ENCODE measurements at places on chromosomes 4 and X.

GRCh38 chr4:119105605-119106004 is 30.0 kb upstream of the MYOZ2 start:
- no peak for DNase-seq

DNA sequence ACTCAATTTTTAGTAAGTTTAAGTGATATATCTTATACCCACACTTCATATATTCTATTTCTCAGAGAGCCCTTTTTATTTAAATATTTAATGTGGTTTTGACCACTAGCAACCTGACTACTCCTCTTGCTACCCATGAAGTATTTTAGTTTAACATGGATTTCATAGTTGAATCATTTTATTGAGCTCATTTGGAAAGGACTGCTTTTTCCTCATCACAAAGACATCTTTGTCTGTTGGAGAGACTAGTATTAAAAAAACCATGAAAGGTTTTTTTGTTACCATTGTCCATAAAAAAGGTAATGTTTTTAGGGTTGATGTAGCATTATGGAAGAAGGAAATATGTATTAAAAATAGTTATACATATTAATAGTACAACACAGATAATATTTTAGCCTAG is 139.5 kb downstream of the RAPGEF2 start:
- DNase-seq, result no peak

DNA sequence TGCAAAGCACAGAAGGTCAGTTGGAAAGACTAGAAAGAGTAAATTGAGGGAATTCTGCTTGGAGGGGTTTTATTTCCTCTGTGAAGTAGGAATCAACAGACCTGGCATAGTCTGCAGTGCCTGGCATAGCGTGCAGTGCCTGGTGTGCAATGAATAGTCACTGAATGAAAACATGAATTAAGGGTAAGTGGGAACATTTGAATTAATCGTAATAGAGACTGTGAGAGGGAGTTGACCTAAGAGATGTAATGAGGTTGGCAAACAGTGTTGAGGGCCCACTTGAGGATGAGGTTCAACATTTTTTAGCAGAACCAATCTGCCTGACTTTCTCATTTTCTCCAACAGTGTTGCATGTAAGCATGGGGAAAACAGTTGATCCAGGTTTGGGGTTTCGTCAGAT is 377.2 kb upstream of the FTHL17 start:
- no peak for DNase-seq

- no peak for DNase-seq
Observed at GRCh38 chr4:113003841-113004240, 45.6 kb upstream of the ANK2 start.

- peak; percentile 64 for DNase-seq
Observed at GRCh38 chrX:118523920-118524319, 28.3 kb downstream of the DOCK11 start.

DNA sequence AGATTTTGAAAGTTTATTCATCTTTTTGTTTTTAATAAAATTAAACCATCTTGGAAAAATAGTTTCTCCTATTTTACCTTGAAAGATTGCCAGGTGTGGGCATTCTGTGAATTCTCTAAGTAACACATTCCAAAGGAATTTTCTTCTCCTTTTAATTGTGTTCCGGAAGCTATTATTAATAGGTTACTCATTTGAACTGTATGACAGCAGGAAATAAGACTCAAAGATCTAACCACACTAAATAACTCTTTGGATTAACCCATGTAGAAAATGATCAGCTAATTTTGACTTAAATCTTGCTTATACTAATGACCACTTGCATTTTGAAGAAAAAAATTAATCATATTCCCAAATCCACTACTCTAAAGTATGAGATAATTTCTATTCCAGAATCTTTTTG is 17.6 kb upstream of the CCNI start:
- no peak for DNase-seq

GRCh38 chrX:69179380-69179911 is 14.2 kb upstream of the PJA1 start:
- no peak for DNase-seq

- no peak for DNase-seq
Observed at GRCh38 chr4:13118633-13119032, 365.5 kb downstream of the RAB28 start.

GRCh38 chrX:37905436-37906147 is 58.2 kb upstream of the DYNLT3 start:
- no peak for DNase-seq

- DNase-seq, result no peak
Observed at GRCh38 chr4:88458104-88458740, 1.3 kb downstream of the HERC5 start.

- no peak for DNase-seq
Observed at GRCh38 chr4:118762155-118762554, 73.8 kb downstream of the SEC24D start.

DNA sequence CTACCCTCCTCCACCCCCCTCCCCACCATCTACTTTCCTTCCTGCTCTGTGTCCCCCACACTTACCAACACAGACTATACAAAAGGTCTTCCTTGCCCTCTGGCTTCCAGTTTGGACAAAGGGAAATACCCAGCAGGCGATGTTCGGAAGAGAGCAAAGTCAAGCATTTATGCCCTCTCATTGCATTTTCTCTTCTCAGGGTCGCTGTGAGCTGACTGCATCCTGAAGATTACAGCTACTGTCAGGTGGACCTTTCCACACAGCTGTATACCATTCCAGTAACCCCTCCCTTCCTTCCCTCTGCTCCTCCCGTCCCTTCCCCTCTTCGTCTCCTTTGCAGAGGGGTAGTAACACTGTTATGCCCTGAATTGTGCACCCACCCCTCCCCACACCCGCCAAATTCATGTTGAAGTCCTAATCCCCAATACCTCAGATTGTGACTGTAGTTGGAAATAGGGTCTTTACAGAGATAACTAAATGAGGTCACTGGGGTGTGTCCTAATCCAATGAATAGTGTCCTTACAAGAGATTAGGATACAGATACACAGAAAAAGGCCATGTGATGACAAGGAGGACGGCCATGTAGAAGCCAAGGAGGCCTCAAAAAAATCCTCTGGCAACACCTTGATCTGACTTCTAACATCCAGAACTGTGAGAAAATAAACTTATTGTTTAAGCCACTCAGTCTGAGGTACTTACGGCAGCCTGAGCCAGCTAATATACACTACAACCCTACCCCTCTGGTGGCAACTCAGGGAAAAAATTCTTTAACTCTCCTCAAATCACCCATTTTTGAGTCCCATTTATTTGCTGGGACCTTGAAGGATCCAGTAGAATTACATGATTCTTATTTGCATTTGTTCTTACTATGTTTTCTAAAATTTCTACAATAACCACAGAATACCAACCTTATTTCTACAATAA is 11.7 kb downstream of the MORF4L2 start:
- DNase-seq, result no peak

GRCh38 chrX:72466493-72466892 is 106.2 kb downstream of the HDAC8 start:
- DNase-seq, result no peak

DNA sequence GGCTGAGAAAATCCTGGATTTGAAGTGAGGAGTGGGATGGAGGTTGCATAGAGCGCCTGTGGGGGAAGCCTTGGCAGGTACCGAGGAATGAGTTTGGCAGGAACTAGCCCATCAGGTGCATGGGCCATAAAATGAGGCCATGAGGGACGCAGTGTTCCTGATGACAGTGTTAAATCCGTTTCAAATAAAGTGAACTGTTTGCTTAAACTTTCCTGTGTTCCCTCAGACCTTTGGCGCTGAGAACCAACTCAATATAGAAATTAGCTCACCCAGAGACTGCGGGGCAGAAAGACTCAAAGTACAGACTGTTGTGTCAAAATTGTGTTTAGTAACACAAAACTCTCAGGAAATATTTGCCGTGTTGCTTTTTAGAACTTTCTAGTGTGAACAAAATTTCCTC is 250.0 kb upstream of the NR3C2 start:
- no peak for DNase-seq

GRCh38 chrX:72477781-72478181 is 94.9 kb downstream of the HDAC8 start:
- no peak for DNase-seq

DNA sequence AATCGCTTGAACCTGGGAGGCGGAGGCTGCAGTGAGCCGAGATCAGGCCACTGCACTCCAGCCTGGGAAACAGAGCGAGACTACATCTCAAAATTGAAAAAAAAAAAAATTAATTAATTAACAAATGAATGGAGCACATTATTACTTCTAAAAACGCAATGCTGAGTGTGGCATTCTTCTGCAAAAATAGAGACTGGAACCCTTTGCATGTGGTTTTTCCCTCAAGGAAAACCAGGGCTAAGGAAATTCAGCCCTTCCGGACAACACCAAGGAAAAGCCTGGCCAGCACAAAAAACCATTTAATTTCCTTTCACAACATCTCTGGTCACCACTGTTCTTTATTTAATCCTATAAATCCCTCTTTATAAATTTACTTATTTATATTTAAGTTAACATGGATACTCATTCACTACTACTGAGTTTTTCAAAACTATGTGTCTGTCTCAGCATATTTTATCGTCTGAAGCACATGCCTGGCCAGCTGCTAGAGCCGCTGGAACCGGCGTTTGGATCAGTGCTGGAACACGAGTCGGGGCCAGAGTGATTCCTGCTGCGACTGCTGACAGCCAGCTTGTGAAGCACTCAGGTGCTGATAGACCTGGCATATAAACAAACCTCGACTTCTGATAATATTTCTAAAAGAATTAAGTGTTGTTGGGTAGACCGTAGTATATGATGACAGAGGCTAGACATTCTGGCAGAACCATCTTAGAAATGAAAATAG is 84.5 kb upstream of the WWC2 start:
- DNase-seq, result no peak

GRCh38 chr4:76689145-76689817 is 208.7 kb downstream of the SOWAHB start:
- no peak for DNase-seq

- no peak for DNase-seq
Observed at GRCh38 chr4:25481648-25482047, 104.6 kb downstream of the ANAPC4 start.

DNA sequence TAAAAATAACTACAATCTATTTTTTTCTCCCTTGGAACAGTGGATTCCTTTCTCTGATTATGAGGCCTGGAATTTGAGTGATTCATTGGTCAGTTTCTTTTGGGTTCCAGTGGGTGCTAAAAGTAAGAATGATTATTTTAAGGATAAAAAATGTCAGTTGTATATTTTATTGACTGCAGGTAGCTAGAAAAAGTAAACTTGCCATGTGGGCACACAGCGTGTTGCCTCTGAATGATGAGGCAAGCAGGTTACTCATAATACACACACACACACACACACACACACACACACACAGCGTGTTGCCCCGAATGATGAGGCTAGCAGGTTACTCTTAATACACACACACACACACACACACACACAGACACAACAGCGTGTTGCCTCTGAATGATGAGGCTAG is 13.8 kb downstream of the GALNT7 start:
- DNase-seq, result no peak

DNA sequence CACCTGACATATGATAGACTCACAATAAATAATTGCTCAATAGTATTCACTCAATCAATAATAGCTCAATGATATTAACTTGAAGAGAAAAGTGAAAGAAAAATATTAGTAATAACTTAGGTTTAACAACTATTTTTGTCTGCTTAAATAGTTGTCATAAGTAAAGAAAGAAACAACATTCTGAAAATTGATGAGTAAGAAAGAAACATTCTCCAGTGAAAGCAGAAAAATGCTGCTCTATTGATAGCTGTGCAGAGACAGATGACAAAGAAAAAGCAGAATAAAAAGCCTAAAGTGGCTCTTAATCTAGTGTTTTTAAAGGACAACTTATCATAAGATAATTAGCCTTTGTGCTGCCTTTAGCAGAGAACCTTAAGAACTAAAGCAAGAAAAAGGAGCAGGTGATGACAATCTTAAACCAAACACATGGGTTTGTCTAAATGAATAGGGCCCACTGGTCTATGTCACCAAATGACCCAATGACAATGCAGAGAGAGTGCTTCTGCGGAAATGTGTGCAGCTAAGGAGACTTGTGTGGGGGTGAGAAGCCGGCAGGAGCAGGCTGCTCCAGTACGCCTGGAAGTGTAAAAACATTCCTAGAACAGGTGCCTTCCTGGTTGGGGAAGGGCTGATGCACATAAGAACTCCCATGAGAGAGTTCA is 13.2 kb downstream of the HS3ST1 start:
- no peak for DNase-seq

DNA sequence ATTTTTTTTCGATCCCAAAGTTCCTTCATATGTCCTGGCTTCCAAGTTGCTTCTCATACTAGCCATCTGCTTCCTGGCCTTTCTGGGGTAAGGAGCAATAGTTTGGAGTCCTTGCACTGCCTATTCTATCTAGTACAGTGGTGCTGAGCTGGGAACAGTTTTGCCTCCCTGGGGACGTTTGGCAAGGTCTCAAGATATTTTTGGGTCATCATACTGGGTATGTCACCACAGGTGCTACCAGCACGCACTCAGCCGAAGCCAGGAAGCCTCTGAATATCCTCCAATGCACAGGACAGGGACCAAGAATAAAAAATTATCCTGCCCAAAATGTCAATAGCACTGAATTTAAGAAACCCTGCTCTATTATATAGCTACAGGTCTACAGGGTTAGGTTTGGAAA is 35.4 kb upstream of the TMSB15B start:
- no peak for DNase-seq

DNA sequence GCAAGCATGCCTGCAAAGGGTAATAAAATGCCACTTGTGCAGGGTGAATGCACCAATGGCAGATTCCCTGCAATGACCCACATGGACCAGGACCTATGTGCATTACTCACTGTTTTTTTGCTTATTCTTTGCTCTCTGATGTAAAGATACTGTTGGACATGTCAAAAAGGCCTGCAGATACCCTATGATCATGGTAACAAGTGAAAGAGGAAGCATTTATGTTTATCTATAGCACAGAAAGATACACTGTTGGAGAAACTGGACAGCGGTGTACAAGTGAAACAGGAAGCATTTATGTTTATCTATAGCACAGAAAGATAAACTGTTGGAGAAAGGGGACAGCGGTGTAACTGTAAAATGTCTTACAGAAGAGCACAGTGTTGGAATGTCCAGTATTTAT is 127.5 kb downstream of the PAPSS1 start:
- DNase-seq, result no peak

GRCh38 chr4:43234626-43235415 is 342.3 kb downstream of the GRXCR1 start:
- DNase-seq, result no peak

DNA sequence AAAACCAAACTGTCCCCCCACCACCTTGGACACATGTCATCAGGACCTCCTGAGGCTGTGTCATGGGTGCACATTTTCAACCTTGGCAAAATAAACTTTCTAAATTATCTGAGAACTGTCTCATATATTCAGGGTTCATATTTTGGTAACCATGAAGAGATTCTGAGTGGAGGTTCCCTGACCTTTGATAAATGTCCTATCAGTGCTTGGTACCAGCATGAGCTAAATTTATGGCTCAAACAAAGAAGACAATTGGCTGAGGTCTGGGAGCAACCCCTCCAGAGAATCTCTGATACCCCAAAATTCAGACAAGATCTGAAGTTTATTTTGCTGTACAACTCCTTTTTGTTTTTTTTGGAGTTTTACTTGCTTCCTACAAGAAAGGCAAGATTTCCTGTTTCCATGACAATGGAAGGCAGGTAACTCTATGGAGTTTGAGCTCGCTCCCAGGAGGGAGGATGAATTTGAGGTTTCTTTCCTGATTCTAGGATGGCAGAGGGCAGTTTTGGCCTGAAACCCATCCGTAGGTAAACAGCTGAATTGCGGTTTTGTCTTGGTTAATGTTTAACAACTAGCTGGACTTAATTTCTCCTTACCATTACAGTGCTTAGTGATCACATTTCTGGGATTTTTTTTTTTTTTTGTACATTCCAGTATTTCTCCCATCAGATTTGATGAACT is 14.5 kb downstream of the UGT2B15 start:
- no peak for DNase-seq

Measured in activated CD4-positive, alpha-beta memory T cell treated with anti-CD3 and anti-CD28 coated beads, Interleukin-2, amount 10 ng/mL, durations not matched to agents 7 days and 5 days (primary cell).